ENCODE measurements at places on chromosomes 1 and 21. TPM values are rescaled to one million over a fixed set of nuclear protein-coding genes. Genes with fewer than 3 reads are reported as not detected.

DNA sequence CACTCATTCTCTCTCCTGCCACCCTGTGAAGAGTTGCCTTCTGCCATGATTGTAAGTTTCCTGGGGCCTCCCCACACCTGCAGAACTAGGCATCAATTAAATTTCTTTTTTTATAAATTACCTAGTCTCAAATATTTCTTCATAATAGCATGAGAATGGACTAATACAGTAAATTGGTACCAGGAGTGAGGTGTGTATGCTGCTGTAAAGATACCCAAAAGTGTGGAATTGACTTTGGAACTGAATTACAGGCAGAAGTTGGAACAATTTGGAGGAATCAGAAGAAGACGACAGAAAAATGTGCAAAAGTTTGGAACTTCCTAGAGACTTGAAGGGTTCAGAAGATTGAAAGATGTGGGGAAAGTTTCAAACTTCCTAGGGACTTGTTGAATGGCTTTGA lies 308.1 kb upstream of the TMPRSS15 start:
- DNase-seq, result no peak

DNA sequence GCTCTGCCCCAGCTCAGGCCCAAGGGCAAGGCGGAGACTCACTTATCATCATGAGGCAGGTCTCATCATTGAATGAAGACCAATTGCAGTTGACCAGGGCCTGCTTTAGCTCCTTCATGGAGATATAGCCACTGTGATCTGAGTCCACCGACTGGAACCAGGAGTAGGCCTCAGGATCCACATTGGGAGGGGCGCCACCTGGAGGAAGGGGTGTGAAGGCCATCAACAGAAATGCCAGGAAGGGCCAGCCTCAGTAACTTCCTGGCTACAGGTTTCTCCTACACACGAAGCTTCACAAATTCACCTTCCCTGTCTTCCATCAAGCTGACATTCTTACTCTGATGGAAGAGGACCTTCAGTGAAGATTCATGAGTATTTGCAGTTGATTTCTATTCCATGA lies 11.6 kb downstream of the PEF1 start:
- DNase-seq, result no peak

- no peak for DNase-seq
Measured at GRCh38 chr1:26536081-26536480, 6.5 kb downstream of the RPS6KA1 start.

GRCh38 chr1:231934797-231935196 lies 308.2 kb downstream of the DISC1 start:
- DNase-seq, result no peak

DNA sequence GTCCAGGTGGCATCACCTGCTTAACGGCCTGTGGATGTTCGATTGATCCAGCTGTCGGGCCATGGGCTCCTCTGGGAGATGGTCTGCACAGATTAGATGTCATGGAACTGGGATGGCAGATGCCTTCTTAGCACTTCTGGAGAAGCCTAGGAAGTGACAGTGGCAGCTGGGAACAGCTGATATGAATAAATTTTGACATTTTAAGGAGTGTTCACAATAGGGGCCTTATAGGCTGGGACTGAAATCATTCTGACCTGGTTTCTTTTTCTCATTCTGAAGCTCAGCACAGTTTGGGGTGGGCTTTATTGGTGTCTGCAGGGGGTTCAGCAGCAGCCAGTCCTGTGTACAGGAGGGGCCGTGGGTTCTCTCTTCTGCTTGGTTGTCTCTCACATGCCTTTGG lies 175.3 kb downstream of the CACNA1E start:
- DNase-seq, result no peak

DNA sequence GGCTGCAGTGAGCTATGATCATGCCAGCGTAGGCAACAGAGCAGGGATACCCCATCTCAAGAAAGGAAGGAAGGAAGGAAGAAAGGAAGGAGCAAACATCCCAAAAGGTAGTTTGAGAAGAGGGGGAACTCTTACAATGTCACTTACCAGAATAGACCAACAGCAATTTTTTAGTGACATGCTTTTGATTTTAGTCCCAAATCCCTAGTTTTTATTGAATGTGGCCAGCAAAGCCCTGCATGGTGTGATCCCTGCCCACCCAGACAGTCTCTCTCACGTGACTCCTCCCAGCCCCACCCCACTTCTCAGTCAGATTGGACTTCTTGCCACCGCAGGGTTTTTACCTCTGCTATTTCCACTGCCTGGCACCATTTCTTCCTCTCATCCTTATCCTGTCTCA lies 39.8 kb upstream of the HNRNPU start:
- DNase-seq, result no peak

The OR6N1 gene
- total RNA-seq, result not detected

The MORC3 gene
- 119 TPM for total RNA-seq

The TARBP1 gene
- 90.6 TPM for total RNA-seq

Data from occipital lobe (tissue), 3 donors.